CD4-positive, alpha-beta T cell treated with Interleukin-15 for 1 hour (primary cell): ENCODE measurements at places on chromosomes 3 and 15.
A peak's percentile ranks its signal among the peaks of the same experiment; 100 is the strongest.

- DNase-seq = no peak
Measured at GRCh38 chr15:65450556-65450955, 27.8 kb upstream of the IGDCC4 start.

DNA sequence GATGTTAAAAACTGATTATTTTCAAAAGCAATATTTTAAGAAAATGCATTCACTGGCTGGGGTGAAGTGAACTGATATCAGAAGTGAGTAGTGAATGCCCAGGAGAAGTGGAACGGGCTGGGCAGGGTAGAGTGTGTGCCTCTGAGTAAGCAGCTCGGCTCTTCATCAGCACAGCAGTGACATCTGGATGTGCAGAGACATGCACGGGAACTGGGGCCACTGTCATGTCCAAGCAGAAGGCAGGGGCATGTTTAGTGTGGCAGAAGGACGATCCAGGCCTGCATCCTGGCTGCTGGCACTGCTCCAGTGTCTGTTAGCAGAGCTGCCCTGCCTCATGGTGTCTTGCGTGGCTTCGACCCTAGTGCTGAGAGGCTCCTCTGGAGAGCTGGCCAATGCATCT, 305.6 kb upstream of the LRRFIP2 start:
- no peak for DNase-seq

DNA sequence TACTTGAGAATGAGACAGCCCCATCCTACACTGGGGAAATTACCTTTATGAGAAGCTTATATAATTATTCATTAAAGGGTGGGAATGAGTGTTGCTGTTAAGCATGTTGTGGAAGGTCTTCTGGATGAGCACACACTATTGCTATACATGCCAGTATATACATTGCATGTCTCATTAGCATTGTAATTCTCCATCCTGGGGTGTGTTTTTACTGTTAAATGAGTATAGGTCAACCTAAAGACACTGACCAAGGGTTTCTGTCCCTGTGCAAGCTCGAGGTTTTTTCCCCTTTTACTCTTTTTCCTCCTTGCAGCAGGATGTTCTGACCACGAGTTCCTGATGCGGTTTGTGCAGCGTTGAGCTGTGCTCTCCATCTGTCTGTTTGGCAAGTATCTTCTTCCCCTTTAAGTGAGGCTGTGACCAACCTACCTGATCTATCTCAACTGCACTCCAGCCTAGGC, 7.2 kb upstream of the IVD start:
- DNase-seq = peak; percentile 55

DNA sequence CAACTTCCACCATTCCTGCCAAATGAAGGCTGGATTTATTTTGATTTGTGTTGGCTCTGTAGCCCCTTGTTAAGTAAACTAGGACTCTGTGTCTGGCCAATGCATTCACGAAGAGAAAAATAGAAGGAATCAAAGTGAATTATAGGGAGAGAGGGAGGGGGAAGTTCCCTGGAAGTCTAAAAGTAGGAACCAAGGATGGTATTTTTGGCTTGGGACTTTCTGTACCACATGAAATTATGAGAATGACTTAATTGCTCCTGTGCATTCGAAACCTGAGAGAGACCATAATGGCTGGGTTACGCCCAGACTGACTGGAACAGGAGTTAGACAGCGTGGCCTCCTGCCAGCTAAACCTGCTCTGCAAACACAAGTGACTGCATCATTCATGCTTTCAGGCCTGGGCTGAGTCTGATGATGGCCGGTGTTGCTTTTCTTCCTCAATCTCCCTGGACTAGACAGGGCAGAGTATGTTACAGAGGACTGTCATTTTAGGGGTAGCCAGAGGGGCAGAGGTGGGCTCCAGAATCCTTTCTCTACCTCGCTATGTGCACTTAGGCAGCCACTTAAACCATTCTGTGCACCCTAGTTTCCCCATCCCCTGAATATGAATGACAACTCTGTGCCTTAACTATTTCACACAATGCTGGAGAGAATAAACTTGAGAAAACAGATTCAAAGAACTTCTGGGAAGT, 58.9 kb downstream of the MYO1E start:
- DNase-seq = no peak

- no peak for DNase-seq
Measured at GRCh38 chr3:58095603-58096138, 87.4 kb downstream of the FLNB start.

DNA sequence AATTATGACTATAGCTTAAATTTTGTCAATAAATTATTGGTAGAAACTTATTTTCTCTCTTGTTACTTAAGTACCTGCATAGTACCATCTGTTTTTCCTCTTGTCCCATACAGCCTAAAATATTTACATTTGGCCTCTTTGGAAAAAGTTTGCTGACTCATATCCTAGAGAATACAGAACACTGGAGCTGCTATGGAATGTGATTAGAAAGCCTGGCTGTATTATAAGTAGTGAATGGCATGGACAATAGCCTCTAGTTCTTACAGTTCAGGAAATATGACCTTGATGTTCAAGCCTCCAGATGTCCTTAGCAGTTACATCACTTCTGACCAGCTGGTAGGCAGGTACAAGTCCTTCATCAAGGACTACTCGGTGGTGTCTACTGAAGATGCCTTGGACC, 28.3 kb downstream of the ST8SIA2 start:
- DNase-seq = no peak

DNA sequence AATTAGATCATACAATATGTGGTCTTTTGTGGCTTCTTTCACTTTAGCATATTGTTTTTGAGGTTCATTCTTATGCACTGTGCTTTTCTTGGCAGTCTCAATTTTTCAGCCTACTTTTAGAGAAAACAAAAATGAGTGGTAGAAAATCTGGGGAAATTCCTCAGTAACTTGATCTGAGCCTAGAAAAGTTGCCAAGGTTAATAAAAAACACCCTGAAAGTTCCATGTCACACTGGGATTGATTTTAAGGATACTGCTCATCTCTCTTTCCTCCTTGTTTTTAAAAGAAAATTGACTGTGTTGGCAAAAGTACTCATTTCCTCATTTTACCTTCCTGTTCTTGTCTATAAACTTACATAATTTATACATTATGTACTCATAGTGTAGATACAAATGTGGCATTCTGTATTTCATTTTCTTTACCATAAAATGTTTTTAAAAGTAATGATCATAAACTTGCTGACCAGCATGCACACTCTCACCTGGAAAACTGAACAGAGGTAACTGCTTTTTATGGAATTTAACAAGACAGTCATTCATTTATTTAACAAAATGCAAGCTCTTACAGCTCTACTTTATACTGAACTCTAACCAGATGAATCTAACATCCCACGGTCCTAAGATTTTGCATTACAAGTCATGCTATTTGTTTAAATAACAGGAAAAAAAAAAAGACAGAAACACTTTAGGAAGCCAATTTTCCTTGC, 28.6 kb upstream of the SH3BP5 start:
- DNase-seq = no peak

DNA sequence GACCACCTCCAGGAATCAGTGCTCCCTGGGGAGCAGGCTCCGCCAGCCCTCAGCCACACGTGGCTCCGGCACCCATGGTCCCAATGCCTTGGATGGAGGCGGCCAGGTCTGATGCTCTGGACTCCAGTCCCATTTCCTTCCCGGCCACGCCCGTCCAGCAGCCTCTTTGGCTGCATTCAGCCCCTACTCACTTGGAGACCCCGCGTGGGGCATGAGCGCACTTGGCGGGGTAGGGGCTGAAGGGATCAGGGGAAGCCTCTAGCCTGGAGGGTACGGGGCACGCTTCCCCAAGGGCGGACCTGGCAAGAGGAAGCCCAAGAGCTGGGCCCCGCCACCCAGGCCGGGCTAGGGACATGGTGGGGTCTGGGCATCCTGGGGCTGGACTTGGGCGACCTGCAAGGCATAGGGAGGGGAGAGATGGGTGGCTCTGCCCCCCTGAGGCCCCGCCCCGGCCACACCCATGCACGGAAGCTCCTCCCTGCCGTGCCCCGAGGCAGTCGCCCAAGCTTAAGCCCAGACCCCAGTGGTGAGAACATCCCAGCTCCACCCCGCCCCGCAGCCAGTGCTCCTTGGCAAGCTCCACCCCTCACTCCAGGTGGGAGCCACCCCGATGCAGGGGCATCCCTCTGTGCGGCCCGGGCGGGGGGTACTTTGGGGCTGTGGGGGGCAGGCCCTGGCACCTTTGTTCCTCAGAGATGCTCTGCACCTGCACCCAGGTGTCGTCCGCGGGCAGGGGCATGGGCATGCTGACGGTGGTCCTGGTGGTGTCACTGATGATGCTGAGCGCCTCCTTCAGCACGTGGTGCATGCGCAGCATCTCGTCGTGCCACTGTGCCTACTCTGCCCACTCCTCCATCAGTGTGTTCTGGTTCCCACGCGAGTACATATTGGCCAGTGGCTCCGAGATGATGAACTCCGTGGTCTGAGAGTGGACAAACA, 163.5 kb downstream of the GOLGA6L4 start:
- DNase-seq = no peak

GRCh38 chr15:40242601-40243000, 3.7 kb downstream of the PAK6 start:
- DNase-seq = no peak

GRCh38 chr3:12750223-12750622, 8.8 kb downstream of the TMEM40 start:
- no peak for DNase-seq

DNA sequence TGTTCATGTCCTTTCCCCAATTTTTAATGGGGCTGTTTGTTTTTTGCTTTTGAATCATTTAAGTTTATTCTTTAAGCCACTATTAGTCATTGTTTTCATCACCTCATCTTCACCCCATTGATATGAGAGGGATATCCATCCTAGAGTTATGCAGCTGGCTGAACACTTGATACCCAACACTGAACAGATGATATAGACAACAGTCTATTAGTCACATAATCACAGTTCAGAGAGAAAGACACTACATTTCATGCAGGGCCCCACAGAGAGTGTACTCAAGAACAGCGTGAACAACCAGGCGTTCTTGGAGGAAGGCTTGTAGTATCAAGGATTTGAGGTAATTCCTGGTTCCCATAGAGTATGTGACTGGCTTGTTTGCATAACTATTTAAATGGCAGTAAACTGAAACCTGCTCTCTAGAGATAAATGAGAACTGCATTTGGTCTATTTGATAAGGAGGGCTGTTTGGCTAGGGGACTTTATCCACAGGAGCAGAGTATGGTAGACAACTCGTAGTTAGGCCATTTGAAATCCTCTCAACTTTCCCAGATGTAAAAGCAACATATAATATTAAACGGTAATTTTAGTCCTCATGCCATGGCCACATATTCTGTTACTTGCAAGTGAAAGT, 618.7 kb downstream of the SI start:
- no peak for DNase-seq

DNA sequence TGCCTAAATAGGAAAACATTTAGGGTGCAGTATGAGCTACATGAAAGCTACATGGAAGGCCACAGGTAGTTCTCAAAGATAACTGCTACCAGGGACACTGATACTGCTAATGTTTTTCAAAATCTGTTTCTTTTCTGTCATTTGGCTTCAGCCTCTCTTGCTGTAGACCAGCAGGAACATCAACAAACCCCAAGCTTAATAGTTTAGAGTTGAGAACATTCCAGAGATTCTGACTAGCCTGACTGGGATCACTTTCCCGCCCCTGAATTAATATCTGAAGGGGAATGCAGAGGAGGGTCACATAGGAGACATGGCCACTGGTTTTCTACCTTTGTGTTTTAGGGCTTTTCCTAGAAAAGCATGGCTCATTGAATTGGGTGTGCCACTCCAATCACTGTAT, 16.9 kb upstream of the C3orf38 start:
- no peak for DNase-seq

- DNase-seq = no peak
Measured at GRCh38 chr3:31132132-31132769, 237.8 kb upstream of the GADL1 start.

- DNase-seq = no peak
Measured at GRCh38 chr3:30673425-30674341, 67.3 kb downstream of the TGFBR2 start.

DNA sequence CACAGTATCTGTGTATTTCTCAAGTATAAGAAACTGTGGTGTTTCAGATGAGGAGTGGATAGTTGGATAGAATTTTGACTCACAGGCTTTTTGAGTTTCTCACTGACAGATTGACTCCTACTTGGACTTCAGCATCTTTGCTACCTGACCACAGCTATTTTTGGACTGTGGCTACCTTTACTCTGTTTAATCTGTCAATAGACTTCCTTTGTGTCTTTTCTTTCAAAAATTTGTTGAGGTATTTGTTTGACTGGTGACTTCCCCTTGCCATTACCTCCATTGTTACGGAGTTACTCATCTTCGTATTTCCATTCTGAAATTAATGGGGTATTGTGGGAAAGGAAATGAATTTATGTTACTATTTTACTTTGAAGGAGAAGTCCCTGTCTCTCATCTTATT, 123.8 kb downstream of the AGBL1 start:
- no peak for DNase-seq

DNA sequence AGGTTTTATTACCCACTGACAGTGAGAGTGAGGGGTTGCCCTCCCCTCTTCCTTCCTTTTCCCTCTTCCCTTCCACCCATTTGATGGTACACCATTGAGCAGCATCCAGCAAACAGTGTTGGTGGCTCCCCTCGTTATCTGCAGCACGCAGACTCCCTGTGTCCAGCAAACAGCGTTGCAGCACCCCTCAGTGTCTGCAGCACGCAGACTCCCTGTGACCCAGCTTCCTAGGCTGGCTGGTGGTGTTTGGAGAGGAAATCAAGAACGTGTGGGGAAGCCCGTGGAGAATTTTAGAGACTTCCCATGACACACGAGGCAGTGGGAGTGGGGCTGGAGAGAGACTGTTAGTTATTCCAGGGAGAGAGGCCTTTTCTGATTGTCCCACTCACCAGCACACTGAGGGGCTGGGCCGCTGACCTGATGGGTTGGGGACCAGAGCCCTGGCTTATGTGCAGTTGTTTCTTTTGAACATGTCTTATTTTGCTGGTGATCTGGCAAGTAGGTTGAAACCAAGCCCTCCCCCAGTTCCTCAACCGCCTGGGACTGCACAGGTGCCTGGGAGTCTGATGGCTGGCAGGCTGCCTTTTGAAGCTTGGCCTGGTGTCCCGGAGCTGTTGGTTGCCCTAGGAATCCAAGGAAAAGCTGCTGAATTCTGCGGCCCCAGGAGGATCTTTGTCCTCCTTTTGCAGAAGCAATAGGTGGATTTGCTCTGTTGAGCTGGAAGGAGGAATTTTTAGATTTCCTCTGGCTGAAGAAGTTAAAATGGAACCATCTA, 19.0 kb downstream of the APBA2 start:
- DNase-seq = no peak

DNA sequence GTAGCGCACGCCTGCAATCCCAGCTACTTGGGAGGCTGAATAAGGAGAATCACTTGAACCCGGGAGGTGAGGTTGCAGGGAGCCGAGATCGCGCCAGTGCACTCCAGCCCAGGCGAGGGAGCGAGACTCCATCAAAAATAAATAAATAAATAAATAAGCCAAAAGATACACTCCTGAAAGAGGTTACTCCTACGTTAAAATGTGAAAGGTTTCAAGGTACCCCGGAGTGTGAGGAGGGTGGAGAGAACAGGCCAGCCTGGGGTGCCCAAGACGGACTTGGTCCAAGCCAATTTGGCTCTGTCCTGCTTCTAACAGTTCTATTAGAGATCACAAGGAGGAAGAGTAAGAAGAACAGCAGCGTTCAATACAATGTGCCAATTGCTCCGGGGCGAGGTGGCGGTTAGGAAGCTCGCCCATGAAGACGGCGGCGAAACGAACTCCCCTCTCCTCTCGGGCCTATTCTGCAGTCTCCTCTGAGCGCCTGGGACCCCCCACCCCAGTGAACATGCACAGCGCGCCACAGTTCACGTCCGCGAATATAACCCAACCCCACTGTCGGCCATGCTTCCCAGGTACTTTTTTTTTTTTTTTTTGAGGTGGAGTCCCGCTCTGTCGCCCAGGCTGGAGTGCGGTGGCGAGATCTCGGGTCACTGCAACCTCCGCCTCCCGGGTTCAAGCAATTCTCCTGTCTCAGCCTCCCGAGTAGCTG, 942 bp downstream of the ELP6 start:
- DNase-seq = peak; percentile 21

- DNase-seq = no peak
Measured at GRCh38 chr3:184004476-184004875, 13.2 kb downstream of the ABCC5 start.
